ENCODE measurements at places on chromosomes 12 and 14.

DNA sequence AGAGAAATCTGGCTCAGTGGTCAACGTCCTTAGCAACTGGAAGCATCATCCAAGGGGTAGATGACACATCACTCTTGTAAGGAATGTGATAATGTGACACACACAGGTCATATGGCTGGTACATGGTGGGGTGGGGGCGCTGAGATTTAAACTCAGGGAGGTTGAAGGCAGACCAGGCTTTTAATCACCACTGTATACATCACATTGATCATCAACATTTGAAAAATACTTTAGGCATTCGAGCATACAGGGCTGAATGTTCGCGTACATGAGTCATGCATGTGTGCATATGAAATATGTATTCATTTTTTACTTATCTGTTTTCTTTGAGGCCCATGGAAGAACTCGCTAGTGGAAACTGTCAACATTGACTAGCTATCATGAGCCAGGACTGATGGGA lies 976.4 kb downstream of the VRK1 start:
- DNase-seq = no peak

- DNase-seq = no peak
These were observed 17.4 kb downstream of the HAL start for GRCh38 chr12:95978774-95979173.

DNA sequence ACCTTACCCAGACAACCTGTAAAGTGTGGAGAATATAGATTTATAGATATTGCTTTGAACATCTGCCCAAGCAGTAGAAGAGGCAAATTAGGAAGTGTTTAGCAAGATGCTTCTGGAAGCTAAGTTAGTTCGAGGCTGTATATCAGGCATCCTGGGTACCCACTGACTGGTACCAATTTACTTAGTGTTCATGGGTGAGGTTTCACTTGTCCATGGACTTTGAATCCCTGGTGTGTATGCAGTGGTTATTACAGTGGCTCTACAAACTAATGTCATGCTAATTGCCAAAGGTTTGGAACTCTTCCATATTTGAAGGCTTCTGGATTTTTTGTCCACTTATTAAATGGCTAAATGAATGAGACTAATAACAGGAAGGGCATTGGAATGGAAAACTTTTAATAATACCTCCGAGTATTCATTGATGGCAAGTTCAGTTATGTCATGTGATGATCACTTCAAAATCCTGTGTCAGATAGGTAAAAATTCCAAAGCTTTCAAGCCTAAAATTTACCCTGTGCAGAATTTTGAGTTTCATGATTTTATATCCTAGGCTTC lies at the start of gene OR4E2:
OR4E2 (plus strand) TSS at position 505 of the 555 bp plus-strand sequence. CDS start 11,248 bp downstream, outside the sequence.
- no peak for DNase-seq

DNA sequence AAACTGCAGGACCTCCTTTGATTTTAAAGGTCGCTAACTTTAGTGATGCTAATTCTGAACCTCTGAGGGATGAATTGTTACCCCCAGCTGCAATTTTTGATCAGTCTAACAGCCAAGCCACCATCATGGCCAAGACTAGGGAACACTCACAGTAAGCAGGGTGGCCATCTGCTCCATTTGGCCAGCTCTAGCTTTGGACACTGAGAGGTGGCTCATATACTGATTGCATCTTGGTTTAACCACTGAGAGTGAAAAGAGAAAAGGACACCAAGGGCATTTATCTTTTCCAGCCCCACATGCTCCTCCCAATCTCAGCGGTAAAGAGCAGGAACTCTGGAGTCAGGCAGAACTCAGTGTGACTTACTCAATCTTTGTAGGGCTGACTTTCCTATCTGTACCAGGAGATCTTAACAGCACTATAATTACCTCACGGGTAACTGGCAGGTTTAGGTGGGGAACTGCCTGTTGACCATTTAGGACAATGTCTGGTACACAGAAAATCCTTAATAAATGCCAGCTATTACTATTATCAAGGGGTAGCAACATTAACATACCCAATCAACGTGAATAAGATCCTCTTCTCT lies 6.2 kb downstream of the LPCAT3 start:
- no peak for DNase-seq

DNA sequence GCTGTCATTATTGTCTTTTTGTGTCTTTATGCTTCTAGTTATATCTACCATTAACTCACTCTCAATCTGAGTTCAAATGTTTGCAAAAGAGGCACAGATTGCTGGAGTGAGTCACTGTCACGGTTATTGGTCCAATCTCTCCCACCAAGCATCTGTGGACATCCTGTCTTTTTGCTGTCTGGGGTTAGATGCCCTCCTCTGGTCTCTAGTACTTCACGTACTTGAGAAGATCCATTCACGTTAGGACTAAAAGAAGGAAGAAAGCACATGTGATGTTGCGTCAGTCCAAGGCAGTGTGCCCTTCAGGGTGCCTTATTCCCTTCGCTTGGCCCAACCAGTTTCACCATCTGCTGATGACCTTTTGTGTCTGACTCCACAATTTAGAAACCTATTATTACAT lies 72.3 kb upstream of the STXBP6 start:
- no peak for DNase-seq

DNA sequence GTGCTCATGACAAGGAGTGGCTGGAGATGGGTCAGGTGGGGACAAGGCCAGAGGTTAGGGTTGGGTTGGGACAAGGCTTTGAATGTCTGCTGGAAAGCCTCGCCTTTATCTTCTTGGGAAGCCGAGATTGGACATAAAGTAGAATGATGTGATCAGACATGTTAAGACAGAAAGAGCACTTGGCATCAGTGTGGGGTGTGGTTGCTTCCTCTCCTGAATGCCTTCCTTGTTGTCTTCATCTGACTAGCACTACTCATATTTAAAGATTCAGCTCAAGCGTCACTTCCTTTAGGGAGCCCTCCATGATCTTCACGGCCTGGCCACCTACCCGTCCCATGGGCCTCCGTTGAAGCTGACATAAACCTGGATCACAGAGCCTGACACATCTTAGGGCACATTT lies 14.8 kb upstream of the C12orf75 start:
- no peak for DNase-seq

All from MM.1S (cell line).